ENCODE measurements at places on chromosomes 5 and 9.
A peak's percentile ranks its signal among the peaks of the same experiment; 100 is the strongest.

DNA sequence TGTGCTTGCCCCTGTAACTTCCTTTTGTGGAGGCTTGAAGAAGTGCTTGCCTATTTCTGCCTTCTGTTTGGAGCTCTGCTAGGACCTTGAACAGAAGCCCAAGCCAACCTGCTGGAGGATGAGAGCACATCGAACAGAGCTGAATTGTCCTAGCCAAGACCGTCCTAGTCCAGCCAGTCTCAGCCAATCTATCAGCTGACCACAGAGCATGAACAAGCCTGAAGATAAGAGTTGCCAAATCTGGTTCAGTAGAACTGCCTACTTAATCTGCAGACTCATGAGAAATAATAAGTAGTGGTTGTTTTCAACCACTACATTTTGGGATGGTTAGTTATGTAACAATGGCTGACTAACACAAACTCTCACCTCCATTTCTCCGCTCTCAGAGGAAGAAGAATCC, 4.4 kb upstream of the SNX2 start:
- no peak for DNase-seq

DNA sequence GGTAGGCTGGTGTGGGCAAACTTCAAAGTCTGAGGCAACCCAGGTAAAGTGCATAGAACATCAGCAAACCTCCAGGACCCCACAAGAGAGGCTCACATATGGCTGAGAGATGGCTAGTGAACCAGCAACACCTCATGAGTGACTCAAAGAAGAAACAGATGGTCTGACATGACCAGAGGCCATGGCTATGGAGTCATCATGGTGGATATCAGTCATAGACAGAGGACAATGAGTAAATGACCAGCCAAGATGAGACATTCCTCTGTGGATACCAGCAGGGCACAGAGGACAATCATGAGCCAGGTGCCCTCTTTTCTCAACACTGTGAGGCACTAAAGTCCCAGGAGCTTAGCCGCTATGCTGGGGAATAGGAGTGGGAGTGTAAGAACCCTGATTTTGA, 180.8 kb downstream of the RASEF start:
- no peak for DNase-seq

DNA sequence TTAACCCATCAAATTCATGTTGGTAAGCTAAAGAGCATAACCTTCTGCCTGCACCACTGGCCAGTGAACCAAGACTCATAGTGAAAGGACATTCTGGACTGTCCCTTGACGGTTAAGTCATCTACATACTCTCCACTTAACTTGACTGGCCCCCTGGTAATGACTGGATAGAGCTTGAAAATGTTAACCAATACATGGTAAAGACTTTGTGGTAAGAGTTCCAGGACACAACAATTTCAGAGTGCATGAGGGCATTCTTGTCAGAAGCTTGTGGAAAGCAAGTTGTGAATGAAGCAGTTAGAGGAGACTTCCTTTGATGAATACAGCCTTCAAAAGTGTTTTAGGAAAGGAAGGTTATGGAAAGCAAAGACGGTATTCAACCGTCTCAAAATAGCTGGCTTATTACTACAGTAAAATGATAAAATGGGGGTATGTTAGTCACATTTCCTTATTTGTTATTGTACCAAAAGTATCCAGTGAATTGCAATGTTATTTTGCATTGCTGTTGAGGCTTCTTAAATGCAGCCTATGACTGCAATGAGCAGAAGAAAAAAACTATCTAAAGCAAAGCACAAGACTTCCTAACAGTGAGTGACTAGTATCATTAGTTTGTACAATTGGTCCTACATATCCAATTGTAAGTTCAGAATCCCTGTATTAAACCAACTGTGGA, 47.2 kb upstream of the DAB2 start:
- no peak for DNase-seq

GRCh38 chr5:171861381-171861780, 75.8 kb downstream of the SMIM23 start:
- DNase-seq: no peak

DNA sequence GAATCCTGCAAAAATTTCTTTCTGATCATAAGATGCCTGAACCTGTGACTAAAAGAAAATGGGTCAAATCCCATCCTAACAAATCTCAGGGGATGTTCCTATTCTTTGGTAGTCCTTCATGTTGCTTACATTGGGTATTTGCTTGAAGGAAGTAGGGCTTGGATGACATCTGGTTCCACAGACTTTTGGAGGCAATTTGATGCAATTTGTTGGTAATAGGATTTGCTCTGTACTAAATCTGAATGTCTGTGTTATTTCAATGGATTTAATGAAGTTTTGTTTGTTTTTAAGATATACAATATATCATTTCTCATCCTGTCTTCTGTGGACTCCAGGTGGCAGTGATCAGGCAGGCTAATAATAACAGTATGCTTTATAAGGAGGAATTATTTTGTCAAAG, 457.9 kb downstream of the ZSWIM6 start:
- no peak for DNase-seq

DNA sequence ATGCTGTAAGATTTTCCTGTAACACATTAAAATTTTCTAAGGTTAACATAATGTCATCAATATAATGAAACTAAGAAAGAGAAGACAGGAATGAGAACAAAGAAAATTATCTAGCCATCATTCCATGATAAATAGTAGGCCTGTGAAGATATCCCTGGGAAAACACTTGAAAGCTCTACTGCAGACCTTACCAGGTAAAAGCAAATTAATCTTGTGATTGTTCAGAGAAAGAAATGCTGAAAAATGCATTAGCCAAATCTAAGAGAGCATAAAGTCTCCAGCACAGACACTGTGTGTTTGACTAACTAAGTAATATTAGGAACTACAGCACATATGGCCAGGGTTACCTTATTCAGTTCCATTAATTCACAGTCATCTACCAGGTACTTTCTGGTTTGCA, 628.3 kb upstream of the GRAMD2B start:
- DNase-seq: no peak

- no peak for DNase-seq
Measured at GRCh38 chr9:99895510-99895909, 10.9 kb upstream of the STX17 start.

DNA sequence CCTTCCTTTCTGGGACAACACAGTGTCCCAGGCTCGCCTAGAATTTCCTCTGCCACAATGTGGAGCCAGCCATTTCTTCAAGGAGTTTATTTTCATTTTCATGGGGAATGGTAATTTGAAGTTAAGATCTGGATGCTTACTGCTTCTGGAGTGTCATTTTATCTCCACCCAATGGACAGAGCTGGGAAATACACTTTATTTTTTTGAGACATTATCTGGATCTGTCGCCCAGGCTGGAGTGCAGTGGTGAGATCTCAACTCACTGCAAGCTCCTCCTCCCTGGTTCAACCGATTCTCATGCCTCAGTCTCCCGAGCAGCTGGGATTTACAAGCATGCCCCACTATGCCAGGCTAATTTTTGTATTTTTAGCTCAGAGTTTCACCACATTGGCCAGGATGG, 12.7 kb upstream of the THG1L start:
- DNase-seq: no peak

DNA sequence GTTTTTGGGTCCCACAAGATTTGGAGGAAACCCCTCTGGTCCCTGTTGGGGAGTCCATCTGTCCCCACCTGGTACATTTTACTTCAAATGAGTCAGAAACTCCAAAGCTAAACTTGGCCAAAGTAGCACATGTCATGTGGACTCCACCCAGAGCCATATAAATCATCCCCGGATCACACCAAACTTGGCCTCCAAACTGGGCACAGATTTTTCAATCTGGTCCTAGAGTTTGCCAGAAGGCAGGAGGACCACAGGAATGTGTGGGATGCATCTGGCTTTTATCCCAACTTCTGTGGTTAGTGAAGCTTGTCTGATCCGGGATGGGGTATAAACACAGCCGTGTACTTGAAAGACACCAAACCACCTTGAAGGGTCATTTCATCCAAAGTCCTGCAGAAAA, 66.3 kb downstream of the MAT2B start:
- DNase-seq: no peak

DNA sequence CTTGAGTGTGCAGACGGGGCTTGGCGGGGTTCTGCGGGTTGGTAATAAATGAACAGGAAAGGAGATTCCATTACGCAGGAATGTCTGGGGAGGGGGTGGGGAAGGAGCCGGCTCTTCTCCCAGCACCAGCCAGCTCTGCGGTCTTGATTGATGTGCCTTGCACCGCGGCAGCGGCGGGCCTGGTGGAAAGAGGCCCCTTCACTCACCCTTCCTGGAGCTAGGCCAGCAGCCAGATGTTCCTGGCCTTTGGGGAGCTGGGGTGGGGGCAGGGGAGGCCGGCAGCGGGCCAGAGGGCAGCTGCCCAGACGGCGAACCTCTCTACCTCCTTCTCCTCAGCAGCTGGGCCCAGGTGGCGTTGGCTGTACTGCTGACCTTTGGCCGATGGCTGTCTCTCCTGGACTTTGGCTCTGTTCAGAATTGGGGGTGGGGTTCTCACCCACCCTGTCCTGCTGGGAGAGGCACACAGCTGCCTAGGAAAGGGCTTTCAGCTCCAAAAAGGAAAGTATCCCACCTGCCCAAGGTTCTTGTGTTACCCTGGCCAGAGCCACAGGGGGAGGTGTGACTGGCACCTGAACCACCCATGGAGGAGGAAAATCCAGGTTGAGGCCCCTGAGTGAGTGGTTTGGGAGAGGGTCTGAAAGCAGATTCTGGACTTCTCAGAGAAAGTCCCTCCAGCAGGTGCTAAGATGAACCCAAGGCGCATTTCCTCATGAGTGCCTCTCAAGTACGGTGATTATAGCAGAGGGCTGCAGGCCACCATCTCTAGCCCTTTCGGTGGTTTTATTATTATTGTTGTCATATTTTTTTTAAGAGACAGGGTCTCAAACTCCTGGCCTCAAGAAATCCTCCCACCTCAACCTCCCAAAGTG, 58.0 kb upstream of the SYNPO start:
- DNase-seq: no peak

DNA sequence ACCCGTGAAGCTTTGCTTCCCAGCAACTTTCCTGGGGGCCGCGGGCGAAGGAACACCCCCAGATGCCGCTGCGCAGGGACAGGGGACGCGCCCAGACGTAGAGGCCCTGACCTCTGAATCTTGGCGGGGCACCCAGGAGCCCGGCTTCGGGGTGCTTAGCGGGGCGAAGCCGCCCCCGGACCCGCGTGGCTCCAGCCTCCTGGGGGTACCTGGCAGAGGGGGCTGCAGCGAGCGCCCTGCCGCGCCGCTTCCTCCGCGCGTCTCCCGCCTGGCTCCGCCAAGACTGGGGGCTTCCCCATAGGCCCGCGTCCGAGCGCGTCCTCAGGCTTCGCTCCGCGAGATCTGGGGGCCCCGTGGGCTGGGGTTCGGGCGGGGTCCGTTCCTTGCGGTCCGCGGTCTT, 23.0 kb upstream of the ZNF782 start:
- DNase-seq: no peak

GRCh38 chr5:67732471-67732870, 483.1 kb upstream of the PIK3R1 start:
- no peak for DNase-seq

GRCh38 chr9:131020388-131020787, 11.4 kb downstream of the LAMC3 start:
- DNase-seq: no peak

GRCh38 chr9:96169484-96169883, 132.5 kb downstream of the HSD17B3 start:
- no peak for DNase-seq

- no peak for DNase-seq
Measured at GRCh38 chr5:85500869-85501268, 1116.2 kb upstream of the EDIL3 start.

DNA sequence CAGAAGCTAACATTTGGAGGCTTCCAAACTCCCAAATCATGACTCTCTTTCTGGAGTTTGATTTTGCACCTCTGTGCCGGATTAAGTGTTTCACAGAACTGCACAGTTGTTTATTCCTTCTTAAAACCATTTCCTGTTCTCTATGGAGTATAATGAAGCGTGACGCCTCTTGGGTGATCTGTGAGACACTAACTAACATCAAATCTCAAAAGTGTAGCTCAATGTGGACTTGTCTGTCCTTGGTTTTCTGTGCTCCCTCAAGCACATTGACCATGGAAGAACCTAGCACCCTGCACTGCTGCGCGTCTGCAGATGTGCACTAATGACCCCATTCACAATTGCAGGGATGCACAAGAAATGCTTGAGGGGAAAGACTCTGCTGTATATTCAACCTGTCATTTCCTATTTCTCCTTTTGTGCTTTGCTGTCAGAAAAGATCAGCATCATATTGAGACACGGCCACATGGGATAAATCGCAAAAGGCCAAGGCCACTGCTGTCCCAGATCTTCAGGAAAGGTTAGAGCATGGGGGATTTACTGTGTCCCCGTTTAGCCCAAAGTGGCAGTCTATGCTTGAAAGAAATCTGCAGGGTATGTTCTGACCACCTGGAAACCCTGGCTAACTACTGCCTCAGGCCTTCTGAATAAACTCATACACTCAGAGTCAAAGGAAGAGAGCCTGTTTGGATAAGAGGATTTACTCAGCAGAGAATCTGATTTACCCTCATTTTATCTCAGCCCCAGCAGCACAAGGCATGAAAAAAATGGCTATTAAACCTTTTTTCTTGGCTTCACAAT, 109.6 kb downstream of the BAAT start:
- DNase-seq: no peak

- DNase-seq: no peak
Measured at GRCh38 chr5:125926172-125926571, 497.0 kb upstream of the GRAMD2B start.

GRCh38 chr9:18610956-18611355, 137.0 kb downstream of the ADAMTSL1 start:
- DNase-seq: peak; percentile 85

- DNase-seq: peak; percentile 79
Measured at GRCh38 chr5:132496631-132497487, 6.3 kb upstream of the IRF1 start.

DNA sequence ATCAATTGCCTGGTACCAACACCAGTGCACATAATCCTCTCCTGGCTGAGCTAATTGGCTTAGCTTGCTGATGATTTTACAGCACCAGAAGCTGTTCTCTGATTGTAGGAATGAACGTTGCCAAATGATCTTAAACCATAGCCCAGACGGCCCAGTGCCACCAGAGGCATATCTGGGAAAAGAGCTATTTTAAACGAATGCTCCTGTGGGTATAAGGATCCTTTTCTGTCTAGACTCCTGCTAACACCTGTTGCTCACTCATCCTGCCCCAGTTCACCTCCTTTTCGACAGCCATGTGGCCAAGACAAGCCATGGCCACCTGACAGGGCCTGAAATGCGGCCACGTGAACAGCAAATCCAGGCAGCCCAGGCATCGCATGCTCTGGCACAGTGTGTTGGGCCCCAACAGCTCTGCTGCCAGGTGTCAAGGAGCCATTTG, 289.9 kb upstream of the SLC30A5 start:
- DNase-seq: no peak

GRCh38 chr9:12439267-12439666, 253.9 kb upstream of the TYRP1 start:
- no peak for DNase-seq

GRCh38 chr9:135878528-135879236, 28.7 kb downstream of the CAMSAP1 start:
- DNase-seq: no peak

GRCh38 chr9:90112788-90113187, 508.0 kb downstream of the GADD45G start:
- no peak for DNase-seq
